ENCODE measurements at places on chromosomes 5 and 9.

DNA sequence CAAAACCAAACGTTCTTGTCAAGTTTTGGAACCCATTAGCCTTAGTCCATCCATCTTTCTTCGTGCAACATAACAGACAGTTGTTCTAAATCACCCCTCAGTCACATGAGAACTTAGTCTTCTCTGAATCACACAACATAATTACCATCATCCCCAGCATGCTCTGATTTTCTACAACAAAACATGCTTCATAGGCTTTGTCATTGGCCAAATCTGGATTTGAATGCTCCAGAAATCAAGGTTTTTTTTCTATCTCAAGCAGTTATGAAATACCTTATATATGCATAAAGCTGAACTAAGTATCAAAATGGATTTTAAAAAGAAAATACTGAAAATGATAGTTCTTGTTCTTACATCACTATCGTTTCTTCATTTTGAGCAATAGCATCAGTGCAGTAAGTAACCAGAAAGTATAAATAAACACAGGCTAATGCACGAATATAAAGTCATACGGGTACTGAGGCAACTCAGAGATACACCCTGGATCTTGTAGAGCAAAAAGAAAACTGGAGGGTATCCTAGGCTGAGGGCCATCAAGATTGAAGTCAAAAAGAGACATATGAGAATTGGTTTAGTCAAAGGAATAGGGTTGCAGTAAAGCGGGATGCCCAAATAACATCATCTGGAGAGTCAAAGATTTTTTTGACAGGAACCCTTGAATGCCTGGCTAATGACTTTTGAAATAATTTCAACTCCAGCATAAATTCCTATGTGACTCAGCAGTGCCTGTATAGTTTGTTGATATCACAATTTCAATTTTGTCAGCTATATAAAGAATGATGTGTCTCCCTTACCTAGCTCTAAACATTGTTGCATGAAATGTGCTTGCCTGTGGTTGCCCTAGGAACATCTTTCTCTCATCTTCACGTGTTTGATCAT, 164.7 kb downstream of the ADAMTSL1 start:
- DNase-seq = peak; percentile 62

GRCh38 chr5:56142233-56142613, 90.9 kb downstream of the ANKRD55 start:
- DNase-seq = no peak

DNA sequence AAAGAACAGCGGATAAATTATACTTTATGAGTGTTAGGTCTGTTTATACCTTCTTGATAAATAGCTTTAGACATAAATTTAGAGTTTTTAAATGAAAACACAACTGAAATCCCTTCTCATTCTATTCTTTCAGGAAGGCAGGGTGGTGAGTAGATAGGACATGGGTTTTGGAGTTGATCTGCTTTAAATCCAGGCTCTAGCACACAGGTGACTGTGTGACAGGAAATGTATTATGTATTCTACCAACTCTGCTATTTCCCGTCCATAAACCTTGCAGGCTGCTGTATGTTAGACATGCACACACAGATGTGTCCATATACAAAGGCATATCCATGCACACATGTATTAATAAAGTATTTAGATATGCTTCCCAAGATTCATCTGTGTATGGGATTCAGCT, 19.3 kb upstream of the CARTPT start:
- DNase-seq = no peak

DNA sequence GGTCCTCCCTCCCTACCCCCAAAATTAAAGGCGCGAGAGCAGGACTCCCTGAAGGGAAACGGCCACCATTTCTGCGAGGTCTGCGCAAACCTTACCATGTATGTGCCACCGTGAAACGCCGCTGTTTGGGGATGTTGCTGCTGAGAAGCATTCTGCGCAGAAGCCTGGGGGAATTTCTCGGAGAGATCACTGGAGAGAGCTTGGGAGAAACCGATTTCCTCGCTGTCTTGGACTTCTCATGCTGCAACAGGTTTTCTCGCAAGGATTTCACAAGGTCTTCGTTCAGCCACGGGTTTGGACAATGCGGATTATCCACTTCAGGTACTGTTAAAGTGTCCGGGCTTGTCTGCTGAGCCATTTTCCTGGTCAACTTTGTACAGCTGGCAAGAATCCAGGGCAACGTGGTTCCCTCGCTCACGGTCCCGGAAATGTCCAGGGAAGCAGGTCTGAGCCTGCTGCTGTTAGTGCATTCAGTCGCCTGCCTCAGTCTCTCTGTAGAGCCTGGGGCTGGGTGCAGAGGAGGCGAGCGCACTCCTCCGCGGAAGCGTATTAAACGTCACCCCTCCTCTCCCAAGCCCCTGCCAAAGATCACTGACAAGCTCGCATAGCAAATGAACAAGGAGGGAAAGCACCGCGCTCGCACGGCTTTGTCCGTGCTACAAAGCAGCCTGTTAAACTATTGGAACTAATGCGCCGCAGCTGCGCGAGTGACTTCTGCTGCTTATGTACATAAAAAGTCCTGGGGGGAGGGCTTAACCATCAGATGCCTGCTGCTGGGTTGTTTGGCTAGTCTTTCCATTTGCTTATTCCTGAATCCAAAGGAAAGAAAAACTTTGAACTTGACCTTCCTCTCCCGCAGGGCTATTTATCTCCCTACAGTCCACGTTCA, 125.1 kb downstream of the PDE4D start:
- peak; percentile 64 for DNase-seq

DNA sequence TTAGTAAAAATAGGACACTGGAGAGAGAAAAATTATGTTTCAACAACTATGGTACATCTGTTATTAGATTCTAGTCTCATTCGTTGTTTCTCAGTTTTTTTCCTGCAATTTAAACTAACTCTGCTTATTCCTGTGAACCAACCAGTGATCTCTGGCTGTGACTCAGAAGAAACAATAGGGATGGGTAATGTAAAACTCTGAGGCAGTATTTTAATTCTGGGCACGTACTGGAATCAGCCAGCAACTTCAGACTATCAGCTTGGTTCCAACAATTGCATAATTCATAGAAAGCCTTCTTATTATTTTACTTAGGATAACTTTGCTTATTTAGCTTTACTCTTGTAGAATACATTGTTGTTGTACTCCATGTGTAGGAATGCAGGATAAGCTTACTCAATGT, 28.8 kb downstream of the MLLT3 start:
- peak; percentile 51 for DNase-seq

DNA sequence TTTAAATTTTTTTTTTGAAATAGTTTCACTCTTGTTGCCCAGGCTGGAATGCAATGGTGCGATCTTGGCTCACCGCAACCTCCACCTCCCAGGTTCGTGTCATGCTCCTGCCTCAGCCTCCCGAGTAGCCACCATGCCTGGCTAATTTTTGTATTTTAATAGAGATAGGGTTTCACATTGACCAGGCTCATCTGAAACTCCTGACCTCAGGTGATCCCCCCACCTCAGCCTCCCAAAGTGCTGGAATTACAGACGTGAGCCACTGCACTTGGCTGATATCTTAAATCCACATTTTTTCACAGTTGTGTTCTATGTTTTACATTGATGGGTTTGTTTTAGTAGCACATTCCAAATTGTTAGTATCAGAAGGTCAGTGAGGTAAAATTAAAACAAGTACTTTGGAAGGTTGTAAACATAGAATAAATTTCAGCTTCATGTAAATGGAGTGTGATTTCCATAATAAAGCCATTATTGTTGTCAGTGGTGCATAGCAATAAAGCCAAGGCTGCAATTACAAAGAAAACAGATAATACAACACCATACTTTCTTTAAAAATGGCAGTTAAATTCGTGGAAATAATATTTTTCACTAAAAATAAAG, 287.2 kb downstream of the ARRDC3 start:
- no peak for DNase-seq

DNA sequence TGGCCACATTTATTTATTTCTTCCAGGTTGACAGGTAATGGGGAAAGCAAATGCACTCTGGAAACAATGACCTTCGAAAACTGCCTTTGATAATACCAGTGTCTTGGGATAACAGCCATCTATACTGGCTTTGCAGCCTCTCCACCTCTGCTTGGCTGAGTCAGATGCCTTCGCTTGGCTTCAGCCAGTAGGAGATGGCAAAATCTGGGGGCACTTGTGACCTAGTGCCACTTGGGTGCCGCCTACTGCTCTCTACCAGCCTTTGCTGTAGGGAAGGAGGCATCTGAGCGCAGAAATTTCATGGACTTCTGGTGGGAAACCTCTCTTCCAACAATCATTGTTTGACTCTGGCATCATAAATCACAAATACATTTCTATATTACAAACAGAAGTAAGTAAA, 21.8 kb downstream of the FYB1 start:
- DNase-seq = no peak

- DNase-seq = peak; percentile 22
Observed at GRCh38 chr9:88236511-88237478, 98.5 kb upstream of the SPATA31C2 start.

DNA sequence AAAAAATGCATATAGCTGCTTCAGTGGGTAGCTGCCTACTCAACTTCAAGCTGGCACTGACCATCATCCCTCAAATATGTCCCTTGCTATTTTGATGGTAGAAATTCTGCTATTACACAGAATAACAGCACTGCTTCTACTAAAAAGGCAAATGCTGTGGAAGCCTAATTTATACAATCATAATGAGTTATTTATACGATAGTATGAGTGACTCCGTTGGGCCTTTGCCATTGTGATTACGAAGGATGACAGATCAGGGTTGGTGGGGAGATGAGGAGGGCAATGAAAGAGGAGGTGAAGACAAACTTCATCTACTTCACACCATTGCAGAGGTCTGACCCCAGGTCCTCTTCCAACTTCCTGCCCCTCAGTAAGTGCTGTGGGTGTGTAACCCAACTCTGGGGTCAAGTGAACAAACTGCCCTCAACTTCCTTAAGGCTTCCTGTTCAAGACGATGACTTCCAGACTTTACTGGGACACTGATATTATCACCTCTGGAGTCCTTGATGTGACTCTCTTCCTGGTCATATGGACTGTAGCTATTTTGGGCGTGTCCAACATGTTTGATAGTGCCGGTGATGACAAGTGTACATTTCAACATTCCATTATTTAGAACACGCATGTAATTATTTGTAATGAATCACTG, 74.1 kb upstream of the RPS23 start:
- peak; percentile 57 for DNase-seq

GRCh38 chr9:89008744-89009545, 17.7 kb downstream of the S1PR3 start:
- DNase-seq = no peak

DNA sequence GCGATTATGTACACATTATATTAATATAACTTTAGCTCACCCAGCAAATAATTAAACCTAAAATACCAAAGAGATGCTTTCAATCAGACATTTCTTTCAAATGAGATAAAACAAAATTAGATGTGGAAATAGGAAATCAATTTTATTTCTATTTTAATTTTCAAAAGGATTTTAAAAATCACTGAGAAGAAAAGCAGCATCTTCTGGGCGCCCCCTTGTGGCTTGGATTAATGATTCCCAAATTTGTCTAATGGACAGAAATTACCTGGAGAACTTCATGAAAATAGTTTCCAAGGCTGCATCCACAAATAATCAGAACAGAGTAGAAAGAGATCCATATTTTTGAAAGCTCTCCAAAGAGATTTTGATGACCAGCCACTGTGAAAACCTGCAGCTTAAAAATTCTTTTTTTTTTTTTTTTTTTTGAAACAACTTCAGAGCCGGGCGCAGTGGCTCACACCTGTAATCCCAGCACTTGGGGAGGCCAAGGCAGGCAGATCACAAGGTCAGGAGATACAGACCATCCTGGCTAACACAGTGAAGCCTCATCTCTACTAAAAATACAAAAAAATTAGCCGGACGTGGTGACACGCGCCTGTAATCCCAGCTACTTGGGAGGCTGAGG, 50.9 kb upstream of the CEMIP2 start:
- DNase-seq = peak; percentile 46

DNA sequence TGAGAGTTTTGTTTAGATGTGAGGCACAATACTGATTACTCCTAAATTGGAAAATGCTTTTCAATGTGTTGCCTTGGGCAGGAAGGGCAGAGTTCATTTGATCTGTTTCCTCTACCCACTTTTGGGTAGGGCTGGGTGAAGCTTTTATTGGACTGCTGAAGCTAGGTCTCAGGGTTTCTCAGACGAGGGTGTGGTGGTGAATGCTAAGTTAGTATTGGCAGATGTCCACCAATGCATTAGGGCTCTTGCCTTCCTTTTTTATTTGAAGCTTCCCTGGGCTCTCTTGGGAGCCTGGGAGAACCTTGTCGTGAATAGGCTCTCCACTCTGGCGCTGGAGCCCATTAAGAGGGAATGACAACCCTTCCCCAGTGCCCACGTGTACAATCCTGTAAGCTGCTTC, 23.1 kb downstream of the SPTAN1 start:
- peak; percentile 34 for DNase-seq

DNA sequence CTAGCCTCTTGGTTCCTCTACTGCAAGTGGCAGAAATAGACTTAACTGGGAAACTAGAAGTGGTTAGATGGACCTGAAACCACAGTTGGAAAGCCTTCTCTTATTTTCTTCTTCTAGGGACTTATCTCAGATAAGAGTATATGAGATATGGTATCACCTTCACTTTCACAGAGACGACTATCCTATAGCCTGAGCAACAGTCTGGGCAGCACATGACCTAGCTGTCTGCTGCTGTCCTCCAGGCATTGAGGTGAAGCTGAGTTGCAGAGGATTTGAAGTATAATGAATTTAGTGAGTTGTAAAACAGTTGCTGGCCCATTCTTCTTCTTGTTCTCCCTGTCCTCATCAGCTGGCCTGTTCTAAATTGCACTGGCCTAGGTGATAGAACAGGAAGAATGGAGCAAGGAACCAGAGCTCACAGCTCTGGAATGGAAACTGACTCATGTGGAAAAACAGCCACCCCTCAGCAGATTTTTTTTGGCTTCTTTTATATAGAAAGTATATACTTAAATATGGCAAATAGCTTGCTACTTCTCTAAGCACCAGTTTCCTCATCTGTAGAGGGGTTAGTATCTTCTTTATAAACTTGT, 27.8 kb downstream of the RECK start:
- DNase-seq = peak; percentile 49

DNA sequence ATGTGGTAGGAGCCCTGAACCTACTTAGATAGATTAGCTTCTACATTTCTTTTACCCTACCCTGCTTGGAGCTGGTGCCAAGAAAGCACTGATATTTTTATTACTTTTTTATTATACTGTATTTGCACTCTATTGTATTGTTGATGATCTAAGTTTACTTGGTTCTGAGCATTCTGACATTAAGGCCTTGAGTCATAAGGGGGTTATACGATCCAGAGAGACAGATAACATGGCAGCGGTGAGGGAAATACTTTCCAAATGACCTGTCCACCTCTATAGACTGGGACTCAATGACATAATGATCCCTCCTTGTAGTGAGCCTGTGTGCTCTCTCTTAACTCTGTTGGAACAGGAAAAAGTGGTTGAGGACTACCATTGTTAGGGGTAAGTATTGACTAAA, 176.3 kb downstream of the MAN2A1 start:
- DNase-seq = peak; percentile 86
